ENCODE measurements at places on chromosomes 4 and X.

GRCh38 chr4:187962926-187963325 is 32.6 kb upstream of the ZFP42 start:
- no peak for DNase-seq

DNA sequence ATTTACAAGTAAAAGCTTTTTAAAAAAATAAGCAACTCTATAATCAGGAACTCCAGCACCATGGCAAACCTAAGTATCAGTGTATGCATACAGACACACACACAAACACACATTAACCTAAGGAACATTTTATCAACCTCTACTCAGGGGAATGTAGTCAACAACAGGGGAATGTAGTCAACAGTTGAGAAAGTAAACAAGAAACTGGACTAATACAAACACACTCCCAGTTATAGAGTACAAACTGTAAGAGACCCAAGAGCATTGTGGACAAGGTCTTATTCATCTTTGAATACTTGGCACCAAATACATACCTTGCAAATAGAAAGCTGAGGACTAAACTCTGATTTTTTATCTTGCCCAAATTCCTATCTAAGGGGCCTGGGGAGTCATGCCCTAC is 36.2 kb downstream of the PAPSS1 start:
- no peak for DNase-seq

GRCh38 chrX:153867139-153867538 is 18.8 kb downstream of the L1CAM start:
- DNase-seq: no peak

DNA sequence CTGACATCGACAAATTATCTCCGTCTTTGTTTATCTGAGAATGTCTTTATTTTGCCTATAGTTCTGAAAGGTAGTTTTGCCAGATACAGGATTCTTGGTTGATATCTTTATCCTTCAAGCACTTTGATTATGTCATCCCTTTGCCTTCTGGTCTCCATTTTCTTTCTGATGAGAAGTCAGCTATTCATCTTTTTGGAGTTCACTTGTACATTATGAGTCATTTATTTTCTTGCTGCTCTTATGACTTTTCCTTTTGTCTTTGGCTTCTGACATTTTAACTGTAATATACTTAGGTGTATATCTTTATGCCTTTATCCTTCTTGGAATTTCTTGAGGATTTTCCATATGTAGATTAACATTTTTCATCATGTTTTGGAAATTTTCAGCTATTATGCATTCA is 51.4 kb downstream of the SHROOM4 start:
- DNase-seq: no peak

DNA sequence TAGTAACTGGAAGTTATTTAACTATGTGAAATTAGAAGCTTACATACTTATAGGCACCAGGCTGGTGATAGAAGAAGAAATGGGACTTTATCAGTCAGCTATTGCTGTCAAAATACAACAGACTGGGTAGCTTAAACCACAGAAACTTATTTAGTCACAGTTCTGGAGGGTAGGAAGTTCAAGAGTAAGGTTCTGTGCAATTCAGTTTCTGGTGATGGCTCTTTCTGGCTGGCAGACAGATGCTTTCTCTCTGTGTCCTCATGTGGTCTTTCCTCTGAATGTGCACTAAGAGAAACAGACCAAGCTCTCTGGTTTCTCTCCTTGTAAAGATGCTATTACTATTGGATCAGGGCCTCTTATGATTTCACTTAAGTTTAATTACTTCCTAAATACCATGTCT is 92.1 kb upstream of the ANKRD50 start:
- no peak for DNase-seq

GRCh38 chr4:56434599-56435139 is 746 bp downstream of the PPAT start:
- no peak for DNase-seq

DNA sequence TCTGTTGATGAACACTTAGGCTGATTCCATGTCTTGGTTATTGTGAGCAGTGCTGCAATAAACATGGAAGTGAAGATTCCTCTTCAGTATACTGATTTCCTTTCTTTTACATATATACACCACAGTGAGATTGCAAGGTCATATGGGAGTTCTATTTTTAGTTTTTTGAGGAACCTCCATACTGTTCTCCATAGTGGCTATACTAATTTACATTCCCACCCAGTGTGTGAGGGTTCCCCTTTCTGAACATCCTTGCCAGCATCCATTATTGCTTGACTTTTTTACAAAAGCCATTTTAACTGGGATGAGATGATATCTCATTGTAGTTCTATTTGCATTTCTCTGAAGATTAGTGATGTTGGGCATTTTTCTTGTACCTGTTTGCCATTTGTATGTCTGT is 80.5 kb upstream of the GALNT7 start:
- no peak for DNase-seq

GRCh38 chr4:91222014-91222413 is 1081.8 kb upstream of the GRID2 start:
- DNase-seq: no peak

GRCh38 chrX:13087322-13088155 is 43.1 kb upstream of the FAM9C start:
- peak; percentile 44 for DNase-seq

- DNase-seq: peak; percentile 79
These were observed 29.6 kb downstream of the SLC16A2 start for GRCh38 chrX:74450803-74451449.

- no peak for DNase-seq
These were observed 33.5 kb upstream of the CYBB start for GRCh38 chrX:37746218-37746941.

DNA sequence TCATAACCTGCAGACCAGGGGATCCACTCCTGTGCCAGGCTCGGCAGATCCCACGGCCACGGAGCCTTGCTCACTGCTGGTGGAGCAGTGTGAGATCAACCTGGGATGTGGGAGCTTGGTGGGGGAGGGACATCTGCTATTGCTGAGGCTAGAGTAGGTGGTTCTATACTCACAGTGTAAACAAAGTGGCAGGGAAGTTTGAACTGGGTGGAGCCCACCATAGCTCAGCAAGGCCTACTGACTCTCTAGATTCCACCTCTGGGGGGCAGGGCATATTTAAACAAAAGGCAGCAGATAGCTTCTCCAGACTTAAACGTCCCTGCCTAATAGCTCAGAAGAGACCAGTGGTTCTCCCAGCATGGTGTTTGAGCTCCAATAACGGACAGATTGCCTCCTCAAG is 54.7 kb upstream of the EPHA5 start:
- no peak for DNase-seq

- no peak for DNase-seq
These were observed 496.5 kb upstream of the LCORL start for GRCh38 chr4:18518098-18518497.

- no peak for DNase-seq
These were observed 2.3 kb downstream of the MAP3K15 start for GRCh38 chrX:19512961-19513360.

DNA sequence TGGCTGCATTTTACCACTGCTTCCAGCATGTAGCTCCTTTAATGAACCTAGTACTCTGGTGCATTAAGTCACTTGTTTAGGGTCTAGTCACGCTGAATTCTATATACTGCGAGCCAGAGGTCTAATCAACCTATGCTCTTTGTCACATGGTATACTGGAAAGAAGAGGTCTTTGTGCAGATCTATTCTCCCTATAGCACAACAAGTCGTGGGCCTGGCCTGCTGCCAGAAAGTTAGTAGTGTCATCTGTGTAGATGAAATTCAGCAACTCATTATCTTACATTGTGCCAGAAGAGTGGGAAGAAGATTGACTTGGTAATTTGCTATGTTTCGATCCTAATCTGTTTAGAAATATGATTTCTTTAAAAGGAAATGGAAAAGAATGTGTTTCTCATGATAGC is 80.8 kb downstream of the AWAT2 start:
- no peak for DNase-seq

DNA sequence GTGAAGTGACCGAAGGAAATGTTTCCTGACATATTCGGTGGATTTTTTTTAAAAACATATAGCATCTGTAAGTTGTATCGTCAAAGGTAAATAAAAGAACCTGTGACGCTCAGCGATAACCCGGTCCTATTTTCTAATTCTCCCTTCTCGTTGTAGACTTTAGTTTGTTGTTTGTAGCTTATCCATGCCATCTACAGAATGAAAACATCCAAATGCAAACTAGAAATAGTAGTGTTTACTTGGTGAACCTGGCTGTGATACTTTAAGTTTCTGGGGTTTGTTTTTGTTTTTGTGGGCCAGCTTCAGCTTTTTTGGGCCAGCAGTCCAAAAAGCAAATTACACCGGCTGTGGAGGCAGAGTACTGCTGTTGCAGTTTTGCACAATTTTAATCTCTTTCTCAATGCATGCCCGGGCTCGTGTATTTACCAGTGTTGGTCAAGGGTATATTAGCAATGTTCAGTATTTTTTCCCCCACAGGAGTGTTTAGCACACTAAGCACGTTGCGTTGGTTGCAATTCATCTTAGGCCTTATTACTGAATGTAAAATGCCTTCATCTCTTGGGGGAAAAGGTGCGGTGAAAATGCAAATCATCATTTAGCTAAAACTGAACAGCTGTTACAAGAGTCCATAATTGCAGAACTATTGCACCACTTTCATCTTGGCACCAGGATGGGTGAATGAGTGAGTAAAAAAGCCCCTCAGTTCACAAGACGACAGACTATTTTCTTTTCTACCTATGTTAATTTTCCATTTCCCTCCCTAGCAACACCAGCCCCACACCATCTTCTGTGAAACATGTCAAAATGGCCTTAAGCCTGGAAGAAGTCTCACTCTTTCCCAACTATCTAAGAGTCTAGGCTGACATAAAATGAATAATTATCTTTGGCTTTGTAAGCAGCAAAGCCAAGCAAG is 1.7 kb upstream of the CNOT6L start:
- no peak for DNase-seq

DNA sequence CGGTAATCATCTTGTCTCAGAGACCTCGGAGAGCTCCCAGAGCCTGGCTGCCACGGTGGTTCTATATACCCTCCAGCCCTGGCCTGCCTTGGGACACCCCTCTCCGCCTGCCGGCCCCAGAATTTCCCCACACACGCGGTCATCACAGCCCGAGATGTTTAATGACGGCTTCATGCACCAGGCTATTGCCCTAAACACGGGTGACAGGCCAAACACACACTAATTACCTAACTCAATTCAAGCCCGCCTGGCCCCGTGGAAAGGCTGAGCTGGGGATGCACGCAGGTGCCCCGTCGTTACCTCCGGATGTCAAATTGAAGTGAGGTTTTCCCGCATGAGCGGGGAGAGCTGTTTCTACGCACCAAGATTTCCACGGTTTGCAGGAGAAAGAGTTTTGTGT is 72.9 kb upstream of the PPP2R3B start:
- DNase-seq: no peak

GRCh38 chrX:153708415-153708814 is 15.8 kb downstream of the BCAP31 start:
- DNase-seq: peak; percentile 15

DNA sequence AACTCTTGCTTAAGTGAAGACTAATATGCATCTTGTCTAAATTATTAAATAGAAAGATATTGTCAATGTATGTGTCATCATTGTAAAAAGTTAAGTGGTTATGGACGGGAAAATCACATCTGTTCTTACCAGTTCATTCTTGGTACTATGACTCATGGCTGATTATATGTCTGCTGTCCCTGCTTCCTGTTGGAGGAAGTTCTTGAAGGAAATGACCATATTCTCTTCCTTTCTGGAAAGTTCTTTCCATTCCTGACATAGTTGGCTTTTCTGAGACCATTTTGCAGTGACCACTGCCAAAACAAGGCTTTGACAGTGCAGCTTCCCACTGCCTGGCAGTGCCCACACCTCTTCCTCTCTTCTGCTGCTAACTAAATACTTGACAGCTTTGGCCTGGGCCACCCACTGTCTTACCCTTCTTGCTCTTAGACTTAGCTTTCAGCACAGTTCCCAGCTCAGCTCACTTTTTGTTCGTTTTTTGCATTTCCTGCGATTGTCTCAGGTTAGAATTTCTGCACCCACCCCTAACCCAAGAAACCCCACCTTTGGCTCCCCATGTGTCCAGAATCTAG is 13.2 kb upstream of the CLDN24 start:
- DNase-seq: peak; percentile 81

- no peak for DNase-seq
These were observed 106.8 kb upstream of the FAM47A start for GRCh38 chrX:34238896-34239295.
